ENCODE measurements at places on chromosomes 7 and 10. TPM values are rescaled to one million over a fixed set of nuclear protein-coding genes. Genes with fewer than 3 reads are reported as not detected.

Gene TEX47
- total RNA-seq: not detected

DNA sequence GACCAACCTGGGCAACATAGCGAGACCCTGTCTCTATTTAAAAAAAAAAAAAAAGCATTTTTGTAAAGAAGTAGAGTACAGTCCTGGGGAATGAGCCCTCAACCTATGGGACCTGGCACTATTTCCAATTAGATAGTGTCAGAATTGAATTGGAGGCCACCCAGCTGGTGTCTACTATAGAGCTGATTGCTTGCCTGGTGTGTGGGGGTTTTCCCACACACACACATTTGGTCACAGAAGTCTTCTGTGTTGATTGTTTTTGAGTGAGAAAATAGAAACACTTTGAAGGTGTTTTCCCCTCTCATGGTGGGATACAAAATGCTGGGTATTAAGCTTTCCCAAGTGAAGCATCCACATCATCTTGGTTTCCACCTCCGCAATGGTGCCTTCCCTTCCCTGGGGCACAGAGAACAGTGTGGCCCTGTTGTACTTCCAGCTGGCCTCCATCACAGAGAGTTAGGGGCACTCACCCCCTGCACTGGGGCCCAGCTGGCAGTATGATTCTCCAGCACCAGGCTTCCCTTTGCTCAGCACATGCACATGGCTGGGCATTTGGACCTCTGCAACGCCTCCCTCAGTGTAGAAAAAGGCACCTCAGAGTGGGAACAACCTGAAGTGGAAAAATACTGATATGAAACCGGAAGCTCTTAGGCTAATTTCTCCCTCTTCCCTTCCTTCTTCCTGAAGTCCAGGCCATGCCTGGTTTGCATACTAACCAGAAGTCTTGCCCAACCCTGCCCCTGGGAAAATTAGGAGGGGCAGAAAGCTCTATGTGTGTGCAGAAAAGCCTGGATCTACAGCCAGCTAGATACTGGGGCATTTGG lies 10.7 kb upstream of the NFKB2 start:
- no peak for DNase-seq

DNA sequence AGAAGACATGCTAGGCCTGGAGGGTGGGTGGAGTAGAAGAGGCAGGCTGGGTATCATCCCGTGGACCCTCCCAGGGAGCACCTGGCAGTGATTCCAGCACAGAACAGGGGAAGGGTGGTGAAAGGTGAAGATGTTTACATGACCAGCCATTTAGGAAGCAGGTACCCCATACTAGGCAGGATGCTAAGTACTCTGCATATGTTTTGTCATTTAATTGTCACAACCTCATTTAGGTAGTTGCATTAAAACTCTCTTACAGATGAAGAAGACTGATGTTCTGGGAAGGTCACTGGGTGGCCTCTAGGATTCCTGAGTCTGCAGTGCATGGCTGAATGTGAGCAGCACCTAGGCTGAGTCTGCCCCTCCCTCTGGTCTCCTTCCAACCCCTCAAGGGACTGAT lies 15.2 kb downstream of the ITPRIP start:
- DNase-seq: no peak

- no peak for DNase-seq
These were observed 10.3 kb downstream of the SEM1 start for GRCh38 chr7:96699219-96699871.

Data from H1 (cell line).